ENCODE measurements at places on chromosomes 16 and 17.

DNA sequence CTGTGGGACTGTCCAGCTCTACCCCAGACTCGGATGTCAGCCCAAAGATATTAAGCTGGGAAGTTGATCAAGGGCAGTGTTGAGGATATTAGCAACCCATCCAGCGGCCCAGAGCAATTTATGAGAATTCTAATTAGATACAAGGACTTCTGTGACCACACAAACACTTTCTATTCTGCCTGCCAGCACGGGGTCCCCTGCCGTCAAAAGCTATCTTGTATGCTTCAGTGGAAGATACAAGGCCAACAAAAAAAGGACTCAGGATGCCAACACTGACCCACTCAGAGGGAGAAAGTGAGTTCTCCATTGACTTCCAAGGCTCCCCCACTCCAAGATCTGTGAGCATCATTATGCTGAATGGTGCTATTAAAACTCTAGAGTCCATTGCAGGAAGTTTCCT is 390.7 kb downstream of the GRIN2A start:
- no peak for DNase-seq

DNA sequence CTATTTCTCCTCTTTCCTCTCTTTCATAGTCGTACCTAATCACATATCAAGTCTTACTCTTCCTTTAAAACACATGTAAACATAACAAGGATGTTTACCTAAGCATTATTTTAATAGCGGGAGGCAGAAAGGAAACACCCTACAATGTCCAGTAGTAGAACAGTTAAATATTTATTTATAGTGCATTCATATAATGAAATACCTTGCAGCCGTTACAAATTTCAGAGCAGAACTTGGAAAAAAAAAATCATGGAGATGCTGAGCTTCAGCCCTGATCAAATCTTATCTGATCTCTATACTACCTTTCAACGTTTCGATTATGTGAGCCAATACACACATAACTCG is 39.6 kb downstream of the GRB2 start:
- no peak for DNase-seq

DNA sequence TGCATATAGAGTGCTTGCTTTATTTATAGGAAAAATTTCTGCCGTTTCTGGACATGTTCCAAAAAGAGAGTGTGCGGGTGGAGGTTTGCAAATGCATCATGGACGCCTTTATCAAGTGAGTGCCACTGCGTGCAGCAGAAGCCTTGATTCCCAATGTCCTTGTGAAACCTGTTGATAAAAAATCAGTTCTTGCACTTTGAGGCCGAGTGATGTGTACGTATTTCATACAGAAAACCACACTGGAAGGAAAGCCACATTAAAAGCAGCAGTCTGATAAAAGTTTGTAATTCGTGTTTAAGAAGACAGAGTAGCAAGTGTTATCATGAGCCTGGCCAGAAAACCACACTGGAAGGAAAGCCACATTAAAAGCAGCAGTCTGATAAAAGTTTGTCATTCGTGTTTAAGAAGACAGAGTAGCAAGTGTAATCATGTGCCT is 78.0 kb downstream of the KNOP1 start:
- DNase-seq: no peak

GRCh38 chr16:64096689-64097088 is 1025.2 kb downstream of the CDH11 start:
- no peak for DNase-seq

DNA sequence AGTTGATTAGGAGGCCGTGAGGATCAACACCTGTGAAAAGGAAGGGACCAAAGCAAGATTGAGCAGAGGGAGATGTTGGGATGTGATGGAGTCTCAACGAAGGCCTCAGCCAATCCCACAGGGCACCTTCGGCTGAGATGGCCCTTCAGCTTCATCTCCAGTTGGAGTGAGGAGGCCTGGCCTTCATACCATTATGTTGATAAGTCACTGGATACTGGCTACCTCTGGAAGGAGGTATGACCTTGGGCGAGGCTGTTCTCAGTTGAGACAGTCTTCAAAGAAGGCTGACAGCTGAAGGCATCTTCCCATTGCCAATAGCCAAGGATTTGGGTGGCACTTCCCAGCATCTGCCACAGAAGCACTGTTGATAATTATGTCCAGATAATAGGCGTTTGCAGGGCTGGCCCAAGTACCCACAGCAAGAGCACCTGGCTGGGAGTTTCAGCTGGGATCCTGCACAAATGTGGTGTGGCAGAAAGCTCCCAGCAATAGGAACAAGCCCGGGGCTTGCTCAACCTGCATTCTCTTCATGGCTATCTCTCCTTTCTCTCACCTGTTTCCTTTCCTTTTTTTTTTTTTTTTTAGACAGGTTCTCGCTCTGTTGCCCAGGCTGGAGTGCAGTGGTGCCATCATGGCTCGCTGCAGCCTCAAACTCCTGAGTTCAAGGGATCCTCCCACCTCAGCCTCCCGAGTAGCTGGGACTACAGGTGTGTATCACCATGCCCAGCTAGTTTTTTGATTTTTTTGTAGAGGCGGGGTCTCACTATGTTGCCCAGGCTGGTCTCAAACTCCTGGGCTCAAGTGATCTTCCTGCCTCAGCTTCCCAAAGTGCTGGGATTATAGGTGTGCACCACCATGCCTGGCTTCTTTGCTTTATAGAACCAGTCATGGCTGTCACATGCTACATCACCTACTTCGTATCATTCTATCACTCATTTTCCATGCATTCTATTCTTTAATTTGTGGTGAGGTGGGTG is 18.2 kb upstream of the MAP3K14 start:
- DNase-seq: no peak

- peak; percentile 45 for DNase-seq
Measured at GRCh38 chr16:88747588-88748301, 37.3 kb downstream of the PIEZO1 start.

DNA sequence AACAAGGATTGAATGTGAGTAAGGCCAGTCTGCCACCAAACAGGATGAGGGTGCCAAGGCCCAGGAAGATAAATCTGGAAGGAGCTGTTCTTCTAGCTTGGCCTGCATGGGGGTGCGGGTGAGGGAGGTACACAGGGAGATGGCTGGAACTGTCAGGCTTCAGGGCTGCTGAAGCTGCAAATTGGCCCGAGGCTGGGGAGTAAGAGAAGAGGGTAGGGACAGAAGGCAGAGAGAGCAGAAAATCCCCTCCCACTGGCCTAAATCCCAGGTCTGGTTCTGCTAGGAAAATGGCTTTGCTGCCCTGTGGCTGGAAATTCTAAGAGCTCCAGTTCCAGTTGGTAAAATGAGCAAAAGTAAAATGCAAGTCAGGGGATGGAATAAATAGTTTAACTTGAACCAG is 87.9 kb downstream of the CCDC182 start:
- DNase-seq: no peak

DNA sequence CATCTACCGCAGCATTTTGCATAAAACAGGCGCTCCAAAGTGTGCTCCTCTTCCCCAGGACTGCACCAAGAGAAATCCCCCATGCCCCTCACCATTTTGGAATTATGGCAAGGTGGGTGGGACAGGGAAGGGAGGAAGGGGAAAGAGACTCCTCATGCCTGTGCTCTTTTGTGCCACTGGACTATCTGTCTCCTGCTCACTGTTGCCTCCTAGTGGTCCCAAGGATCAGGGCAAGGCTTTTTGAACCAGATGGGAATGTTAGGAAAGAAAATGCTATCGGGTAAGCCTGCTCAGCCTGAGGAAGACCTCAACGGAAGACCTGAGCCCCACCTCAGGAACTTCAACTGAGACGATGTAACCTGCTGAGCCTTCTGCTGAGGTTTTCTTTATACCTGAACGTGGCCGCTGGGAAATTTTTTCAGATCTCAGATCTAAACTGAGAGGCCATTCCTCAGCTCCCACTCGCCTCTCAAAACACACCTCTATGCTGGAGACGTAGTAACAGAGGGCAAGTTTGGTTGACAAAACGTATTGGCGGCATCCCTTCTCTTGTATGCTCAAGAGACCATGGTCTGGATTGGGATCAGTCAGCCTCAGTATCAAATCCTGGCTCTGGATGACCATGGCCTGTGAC is 58.3 kb downstream of the SPACA3 start:
- peak; percentile 16 for DNase-seq

DNA sequence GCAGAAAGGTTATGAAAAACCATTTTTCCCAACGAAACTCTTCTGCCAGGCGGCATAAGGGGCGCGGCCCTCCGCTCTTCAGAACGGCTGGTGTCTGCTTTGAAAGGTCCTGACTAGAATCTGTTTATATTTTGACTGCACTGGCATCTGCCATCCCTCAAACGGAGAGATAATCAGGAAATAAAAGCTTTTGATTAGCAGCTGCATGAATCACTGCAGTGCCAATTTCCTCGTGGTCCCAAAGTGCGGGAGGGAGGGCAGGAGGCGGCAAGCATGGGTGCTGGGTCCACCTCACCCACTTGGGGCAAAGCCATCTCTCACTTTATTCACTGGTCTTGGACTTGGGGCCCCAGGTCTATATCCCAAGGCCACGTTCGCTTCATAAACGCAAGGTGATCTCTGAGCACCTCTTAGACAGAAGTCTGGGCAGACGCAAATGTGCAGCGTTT is 49.7 kb downstream of the TBC1D16 start:
- DNase-seq: no peak

DNA sequence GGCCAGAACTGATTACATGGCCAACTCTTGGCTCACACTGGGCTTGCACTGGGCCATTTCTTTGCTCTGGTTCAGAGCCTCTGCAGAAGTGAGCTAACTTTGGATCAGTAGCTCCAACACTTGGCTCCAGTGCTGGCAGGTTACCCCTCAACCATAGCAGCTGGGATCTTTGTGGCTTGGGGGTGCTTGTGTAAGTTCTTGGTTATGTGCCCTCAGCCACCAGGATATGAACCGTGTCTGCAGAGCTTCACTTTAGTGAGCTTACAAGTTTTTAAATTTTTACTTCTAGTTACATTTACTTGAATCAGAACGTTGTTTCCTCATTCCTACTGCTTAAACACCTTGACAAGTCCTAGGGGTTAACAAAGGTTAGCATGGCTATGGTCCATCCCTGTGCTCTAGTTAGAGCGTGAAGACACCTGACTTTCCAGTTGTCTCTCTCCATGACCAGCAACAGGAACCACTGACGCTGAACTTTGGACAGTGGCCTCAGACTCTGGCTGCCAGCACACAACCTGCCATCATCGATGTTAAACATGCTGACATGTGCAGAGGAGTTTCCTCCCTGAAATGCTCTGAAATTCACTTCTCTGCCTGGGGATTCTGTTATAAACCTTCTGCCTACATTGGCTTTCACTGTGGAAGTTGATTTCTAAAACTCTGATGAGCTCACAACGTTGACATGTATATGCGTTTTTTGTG is 4.1 kb downstream of the PDF start:
- DNase-seq: no peak

GRCh38 chr17:13228225-13228624 is 210.4 kb upstream of the ELAC2 start:
- DNase-seq: no peak

DNA sequence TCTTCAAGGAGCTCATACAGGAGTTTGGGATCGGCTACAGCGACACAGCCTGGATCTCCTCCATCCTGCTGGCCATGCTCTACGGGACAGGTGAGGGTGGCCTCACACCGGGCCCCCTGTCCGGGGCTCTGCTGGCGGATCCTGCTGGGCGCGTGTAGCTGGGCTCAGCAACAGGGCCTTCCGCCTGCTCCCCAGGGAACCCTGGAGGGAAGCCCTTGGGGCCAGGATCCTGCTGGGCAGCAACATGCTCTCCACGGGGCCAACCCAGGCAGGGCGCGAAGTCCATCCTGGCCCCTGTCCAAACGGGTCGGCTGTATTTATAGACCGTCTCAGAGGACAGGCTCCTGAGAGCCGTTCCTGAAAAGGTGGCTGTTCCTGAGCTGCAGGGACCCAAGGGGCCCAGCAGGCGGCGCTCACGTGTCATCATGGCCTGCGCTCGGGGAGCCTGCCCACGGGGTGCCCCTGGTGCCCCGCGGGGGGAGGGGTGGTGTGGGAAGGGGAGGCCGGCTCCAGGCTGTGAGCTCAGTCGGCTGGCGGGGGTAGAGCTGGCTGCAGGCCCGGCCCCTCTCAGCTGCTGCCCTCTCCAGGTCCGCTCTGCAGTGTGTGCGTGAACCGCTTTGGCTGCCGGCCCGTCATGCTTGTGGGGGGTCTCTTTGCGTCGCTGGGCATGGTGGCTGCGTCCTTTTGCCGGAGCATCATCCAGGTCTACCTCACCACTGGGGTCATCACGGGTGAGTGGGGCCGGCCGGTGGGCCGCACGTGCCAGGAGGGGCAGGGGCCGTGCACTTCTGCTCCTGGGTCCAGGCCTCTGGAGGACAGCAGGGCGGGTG is 7.5 kb downstream of the SLC16A3 start:
- DNase-seq: peak; percentile 63

- no peak for DNase-seq
Measured at GRCh38 chr16:25235991-25236390, 19.2 kb downstream of the AQP8 start.

- no peak for DNase-seq
Measured at GRCh38 chr17:9173386-9173983, 152.2 kb downstream of the NTN1 start.

- DNase-seq: peak; percentile 20
Measured at GRCh38 chr17:48100591-48101011, 677 bp downstream of the CBX1 start.

GRCh38 chr17:3904501-3904900 is 11.6 kb upstream of the CAMKK1 start:
- DNase-seq: no peak

DNA sequence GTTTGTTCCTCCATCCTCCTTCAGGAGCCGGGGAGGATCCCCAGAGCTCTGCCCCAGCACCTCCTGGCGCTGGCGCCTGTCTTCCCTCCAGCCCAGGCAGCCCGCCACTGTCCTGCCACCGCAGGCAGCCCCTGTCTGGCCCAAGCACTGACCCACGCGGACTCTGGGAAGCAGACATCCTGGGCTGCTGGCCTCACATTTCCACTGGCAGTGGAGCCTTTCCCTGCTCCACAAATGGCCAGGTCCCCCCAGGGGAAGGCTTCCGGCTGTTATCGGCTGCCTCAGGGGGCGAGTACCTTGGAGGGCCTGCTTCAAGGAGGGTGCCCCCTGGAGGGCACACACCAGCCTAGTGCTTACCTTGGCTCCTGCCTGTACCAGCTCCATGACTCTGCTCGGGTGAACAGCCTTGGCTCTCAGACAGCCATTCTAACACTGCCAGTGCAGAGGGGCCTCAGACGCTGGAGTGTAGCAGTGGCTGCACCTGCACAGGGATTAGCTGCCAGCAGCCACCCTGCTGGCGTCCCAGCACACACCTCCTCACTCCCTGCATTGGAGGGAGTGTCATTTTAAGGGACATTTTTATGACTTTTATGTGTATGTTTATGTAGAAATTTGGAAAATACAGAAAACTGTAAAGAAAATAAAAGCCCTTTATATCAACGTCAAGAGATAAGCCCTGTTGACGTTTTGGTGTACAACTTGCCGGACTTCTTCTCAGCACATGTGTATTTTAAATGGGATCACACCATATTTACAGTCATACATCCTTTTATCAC is 21.0 kb downstream of the ACE start:
- peak; percentile 9 for DNase-seq

DNA sequence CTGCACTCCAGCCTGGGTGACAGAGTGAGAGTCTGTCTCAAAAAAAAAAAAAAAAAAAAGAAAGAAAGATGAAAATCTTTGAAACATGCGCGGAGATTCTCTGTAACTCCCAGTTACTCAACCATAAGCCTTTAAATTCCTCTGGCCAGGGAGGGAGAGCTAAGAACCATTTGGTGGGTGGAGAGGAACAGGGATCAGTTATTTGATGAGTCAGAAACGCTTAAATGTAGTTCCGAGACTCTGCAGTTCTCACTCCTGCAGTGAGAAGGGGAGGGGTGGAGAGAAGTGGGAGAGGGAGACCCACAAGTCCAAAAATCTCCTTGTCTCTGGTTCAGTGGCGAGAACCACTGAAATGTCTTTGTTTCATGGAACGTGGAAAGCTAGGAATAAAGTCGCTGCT is 266.7 kb downstream of the SOX9 start:
- no peak for DNase-seq

- no peak for DNase-seq
Measured at GRCh38 chr17:62867303-62867702, 59.2 kb upstream of the MARCHF10 start.
